Hippocampal formation (tissue), 2 donors: ENCODE measurements at places on chromosomes 7 and 10.
A peak's percentile ranks its signal among the peaks of the same experiment; 100 is the strongest.

DNA sequence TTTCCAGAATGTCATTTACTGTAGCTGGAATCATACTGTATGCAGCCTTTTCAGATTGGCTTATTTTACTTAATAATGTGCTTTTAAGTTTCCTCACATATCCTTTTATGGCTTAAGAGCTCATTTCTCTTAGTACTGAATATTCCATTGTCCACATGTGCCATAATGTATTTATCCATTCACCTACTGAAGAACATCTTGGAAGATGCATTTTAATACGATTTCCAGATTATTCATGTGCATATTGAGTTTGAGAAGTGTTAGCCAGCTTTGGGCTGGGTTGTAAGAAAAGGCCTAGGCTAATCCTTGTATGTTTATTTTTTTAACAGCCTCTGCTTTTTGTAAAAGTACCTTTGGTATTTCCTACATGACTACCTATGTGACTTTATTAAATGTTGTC lies 109.3 kb upstream of the MDFIC start:
- no peak for DNase-seq

DNA sequence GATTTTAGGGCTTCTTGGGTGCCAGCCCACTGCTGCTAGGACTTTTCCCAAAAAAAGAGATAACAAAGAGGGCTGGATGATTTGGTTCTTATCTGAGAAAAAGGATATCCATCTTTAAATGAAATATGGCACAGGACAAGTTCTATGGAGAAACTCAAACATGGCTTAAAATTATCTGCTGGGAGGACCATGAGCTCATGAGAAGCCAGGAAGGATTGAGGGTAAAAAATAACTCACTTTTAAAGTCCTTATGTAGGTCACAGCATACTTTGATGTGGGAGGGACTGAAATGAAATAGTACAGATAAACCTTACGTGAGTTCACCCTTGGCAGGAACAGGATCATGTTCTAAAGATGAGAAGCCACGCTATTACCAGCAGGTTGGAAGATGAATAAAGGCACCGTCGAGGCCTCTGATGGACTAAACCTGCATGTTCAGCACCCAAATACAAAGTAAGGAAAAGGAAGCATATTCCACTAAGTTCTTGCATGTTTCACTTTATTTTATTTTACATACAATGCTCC lies 369.2 kb upstream of the KLF6 start:
- DNase-seq, result no peak

DNA sequence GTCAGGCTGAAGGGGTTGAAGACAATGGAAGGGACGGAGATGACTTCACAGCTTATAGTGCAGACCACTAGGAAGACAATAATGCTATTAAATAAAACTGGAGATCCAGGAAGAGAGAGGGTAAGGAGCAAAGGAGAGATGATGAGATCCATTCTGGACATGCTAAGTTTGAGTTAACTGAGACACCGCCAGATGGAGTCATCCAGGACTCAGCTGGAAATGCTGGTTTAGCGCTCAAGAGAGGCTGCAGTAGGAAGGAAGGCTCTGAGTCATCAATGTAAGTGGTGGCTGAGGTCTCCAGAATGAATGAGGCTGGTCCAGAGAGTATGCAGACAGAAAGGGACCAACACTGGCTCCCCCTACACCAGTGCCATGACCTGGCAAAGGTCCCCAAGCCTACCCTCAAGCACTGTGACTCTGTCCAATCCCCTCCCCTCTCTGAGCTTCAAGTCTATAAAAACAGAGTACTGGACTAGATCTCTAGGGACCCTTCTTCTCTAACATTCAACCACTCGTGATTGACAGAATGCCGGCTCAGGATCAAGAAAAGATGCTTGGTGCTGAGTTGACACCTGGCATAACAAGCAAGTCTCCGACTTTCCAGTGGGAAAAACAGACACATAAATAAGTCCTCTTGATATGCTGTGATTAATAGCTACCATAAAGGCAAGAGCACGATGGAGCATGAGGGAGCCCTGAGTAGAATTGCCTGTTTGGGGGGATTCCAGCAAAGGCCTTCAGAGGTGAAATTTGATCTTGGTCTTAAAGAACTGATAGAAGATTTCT lies 8.9 kb downstream of the GFRA1 start:
- no peak for DNase-seq

DNA sequence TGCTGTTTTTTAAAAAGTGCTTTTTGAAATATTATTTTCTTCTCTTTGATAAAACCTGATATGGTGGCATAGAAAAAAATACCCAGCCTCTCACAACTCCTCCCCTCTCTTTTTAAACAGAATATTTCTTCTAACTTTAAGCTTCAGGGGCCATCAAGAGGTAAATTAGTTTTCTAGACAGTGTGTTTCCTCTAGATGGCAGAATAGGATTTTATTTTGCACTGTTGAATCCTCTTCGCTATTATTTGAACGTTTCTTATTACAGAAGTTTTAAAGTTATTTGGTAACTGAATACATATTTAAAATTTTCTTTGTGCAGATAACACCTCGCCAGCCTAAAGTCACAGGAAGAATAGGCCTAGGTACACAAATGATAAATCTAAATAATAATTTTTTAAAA lies 30.3 kb downstream of the ARL5B start:
- peak; percentile 22 for DNase-seq

DNA sequence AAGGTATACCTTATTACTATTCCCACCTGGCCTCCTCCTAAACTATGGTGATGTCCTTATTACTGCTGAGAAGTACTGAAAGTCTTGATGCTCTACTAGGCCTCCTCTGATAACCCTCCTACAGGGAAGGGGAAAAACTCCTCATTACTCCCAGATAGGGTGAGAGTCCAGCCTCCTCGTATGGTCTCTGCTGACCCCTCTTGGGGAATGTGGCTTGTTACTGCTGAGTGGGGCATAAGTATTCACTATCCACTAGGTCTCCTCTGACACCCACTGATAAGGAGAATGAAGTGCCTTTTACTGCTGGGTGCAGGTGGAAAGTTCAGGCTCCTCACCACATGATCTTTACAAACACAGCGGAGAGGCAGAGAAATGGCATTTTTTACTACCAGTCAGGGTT lies 222.9 kb downstream of the CHRM2 start:
- no peak for DNase-seq

DNA sequence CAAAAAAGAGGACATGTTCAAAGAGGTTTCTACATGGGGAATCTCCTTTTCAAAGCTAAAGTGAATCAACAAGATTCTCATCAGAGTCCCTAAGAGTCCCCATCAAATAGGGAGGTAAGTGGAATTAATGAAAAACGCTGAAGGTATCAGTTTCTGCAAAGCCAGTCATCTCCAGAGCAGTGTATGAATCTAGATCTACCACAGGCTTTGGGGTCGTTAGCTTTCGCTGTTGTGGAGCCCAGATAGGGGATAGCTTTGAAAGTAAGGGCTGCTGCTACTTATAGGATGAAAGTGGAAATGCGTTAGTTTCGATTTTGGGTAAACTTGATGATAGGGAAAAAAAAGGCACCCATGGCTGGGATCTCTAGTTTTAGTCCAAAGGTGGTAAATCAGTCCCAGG lies 748.4 kb downstream of the LRMDA start:
- DNase-seq, result no peak

- DNase-seq, result no peak
Observed at GRCh38 chr7:1134951-1135350, 25.0 kb downstream of the ZFAND2A start.

DNA sequence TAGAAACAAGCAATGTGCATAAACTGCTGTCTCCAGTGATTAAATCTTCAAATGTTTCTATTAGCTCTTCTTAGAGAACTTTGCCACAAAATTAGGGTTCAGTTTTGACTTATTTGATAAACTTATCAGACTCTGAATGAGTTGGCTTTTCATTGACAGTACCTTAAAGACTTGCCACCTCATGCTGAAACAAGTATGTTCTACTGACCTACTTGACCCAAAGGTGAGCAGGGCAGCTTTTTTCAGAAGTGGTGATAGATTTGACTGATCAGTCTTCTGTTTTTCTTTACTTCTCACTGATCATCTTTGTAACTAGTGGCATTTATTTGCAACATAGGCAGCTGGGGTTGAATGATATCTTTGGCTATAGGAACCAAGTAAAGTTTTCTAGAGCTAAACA lies 7.8 kb downstream of the ZNF277 start:
- DNase-seq, result no peak

GRCh38 chr7:149196705-149197171 lies 1.4 kb downstream of the ZNF282 start:
- DNase-seq, result no peak

DNA sequence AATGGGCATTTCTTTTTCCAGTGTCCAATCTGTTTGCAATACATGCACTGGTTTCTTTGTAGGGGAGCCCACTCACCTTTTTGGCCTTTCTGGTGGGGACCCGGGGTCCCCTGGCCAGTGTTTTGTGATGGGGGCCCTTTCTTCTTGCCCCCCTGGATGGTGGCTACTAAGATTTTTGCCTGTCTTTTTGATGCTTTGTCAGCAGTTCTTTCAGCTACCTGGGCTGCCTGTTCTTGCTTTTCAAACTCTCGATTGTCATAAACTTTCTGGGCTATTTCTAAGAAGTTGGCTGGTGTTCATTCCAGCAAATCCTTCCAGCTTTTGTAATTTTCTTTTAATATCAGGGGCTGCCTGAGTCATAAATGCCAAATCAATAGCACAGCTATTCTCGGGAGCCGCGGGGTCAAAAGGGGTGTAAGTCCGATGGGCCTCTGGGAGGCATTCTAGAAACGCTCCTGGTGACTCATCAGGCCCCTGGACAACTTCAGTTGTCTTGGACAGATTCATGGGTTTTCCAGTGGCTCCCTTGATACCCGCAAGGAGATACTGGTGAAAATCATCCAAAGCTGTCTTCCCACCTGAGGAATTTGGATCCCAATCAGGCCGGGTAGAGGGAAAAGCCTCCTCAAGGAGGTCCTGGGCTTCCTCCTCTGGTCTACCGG lies 79.0 kb downstream of the PRR15 start:
- DNase-seq, result no peak

- no peak for DNase-seq
Observed at GRCh38 chr7:55946545-55946944, 5.1 kb upstream of the MRPS17 start.

DNA sequence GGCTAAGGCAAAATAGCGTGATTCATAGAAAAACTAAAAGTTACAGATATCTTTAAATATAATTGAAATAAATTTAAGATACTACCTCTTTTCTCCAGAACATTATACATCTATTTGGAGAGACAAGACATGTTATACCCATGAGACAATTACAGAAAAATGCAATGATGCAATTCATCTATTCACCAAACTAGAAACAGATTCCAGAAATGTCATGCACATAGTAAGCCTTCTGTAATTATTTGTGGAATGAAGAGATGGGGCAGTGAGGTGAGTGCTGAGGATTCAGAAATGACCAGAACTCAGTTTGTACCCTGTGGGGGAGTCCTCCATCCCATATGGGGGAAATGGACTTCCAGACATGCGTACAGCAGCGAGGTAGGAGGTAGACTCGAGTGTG lies 99.4 kb downstream of the MKX start:
- no peak for DNase-seq

- no peak for DNase-seq
Observed at GRCh38 chr7:2273866-2274265, 31.8 kb downstream of the NUDT1 start.

GRCh38 chr7:102813191-102814024 lies 64.6 kb downstream of the FAM185A start:
- DNase-seq, result no peak

DNA sequence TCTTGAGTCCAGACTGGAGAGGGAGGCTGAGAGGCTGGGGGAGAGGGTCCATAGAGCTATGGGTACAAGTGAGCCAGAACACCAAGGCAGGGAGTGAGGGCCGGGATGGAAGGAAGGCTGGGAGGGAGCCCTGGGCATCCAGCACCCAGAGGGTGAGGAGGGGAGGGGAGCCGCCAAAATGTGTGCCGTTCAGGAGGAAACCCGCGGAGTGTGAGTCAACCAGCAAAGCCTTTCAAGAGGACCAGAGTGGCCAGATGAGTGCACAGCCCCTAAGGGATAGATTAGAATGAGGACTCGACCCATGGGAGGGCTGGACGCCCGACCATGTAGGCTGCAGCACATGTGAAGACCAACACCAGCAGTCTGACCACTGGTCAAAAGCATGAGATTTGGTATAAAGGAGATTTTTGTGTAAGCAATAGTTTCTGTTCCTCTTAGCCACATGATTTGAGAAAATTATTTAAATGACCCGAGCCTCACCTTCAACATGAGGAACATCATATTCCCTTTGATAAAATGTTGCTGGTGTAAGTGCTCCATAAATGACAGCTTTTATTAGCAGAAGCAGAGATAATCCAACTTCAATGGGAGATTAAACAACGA lies 179.7 kb upstream of the GRB10 start:
- DNase-seq, result no peak

- no peak for DNase-seq
Observed at GRCh38 chr10:96283351-96283750, 12.0 kb upstream of the BLNK start.

- DNase-seq, result no peak
Observed at GRCh38 chr7:2281541-2281940, 32.7 kb downstream of the SNX8 start.

DNA sequence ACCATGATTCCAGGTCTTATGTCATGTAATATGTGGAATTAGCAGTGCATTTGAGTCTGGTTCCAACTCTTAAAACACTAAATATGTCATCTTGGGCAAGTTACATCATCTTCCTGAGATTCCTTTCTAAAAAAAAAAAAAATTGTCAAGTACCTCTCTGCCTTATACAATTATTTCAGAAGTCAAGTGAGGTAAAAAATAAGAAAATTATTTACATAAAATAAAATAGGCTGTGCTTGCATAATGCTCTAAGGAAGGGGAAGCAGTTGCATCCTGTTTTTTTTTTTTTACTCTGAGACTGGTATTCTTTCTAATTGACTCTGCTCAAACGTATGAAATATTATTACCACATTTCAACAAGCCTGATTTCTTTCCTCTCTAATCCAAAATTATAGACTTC lies 55.1 kb upstream of the SEMA3A start:
- DNase-seq, result no peak

DNA sequence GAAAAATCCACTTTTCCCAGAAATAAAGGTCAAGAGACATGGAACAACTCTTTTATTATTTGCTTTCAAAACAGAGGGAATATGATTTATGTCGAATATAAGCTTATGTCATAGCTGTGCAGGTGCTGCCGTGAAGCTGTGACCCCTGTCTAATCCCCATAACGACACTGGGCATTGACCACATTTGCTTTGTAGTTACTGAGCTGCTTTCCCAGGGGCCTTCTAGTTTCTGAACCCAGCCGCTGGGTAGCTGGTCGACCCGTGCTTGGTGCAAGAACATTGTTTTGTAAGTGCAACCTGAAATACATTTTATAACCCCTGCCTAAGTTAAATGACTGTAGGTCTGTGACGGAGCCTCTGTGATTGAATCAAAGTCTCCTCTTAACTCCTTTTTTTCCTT lies 144.9 kb upstream of the HDAC9 start:
- DNase-seq, result no peak

DNA sequence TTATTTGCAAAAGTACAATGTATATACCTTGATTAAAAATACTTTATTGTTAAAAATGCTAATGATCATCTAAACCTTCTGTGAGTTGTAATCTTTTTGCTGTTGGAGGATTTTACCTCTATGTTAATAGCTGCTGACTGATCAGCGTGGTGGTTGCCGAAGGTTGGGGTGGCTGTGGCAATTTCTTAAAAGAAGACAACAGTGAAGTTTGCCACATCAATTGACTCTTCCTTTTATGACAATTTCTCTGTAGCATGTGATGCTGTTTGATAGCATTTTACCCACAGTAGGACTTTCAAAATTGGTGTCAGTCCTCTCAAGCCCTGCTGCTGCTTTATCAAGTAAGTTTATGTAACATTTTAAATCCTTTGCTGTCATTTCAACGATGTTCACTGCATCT lies 16.9 kb upstream of the ENTPD1 start:
- no peak for DNase-seq
